ENCODE measurements at places on chromosomes 3 and 15. TPM values are rescaled to one million over a fixed set of nuclear protein-coding genes. Genes with fewer than 3 reads are reported as not detected.

IL17RD gene
- total RNA-seq: 0.98 TPM

SAXO2 gene
- total RNA-seq: 1.8 TPM

IMPG2 gene
- 0.98 TPM for total RNA-seq

ITIH3 gene
- not detected for total RNA-seq

RHOV gene
- total RNA-seq: under 0.01 TPM

MAGI1 gene
- 59.7 TPM for total RNA-seq

SLC2A2 gene
- total RNA-seq: not detected

CP gene
- under 0.01 TPM for total RNA-seq

CATSPER2 gene
- 1.6 TPM for total RNA-seq

CCDC54 gene
- total RNA-seq: not detected

OR4F6 gene
- not detected for total RNA-seq

OR5K2 gene
- not detected for total RNA-seq

SYNPR gene
- total RNA-seq: not detected

SLC41A3 gene
- total RNA-seq: 77.4 TPM
